ENCODE measurements at places on chromosomes 5 and 9. TPM values are rescaled to one million over a fixed set of nuclear protein-coding genes. Genes with fewer than 3 reads are reported as not detected.

LCN10 gene
- 20.2 TPM for polyA plus RNA-seq

SPINK7 gene
- polyA plus RNA-seq, result 0.23 TPM

OR1Q1 gene
- polyA plus RNA-seq, result not detected

GHR gene
- 20.0 TPM for polyA plus RNA-seq

ADGRD2 gene
- polyA plus RNA-seq, result 0.08 TPM

MYOZ3 gene
- 13.7 TPM for polyA plus RNA-seq

MEIKIN gene
- not detected for polyA plus RNA-seq

SHC3 gene
- 0.61 TPM for polyA plus RNA-seq

SH3RF2 gene
- 9.3 TPM for polyA plus RNA-seq

ACSL6 gene
- polyA plus RNA-seq, result 0.78 TPM

ZNF608 gene
- 18.9 TPM for polyA plus RNA-seq

EGFLAM gene
- polyA plus RNA-seq, result 46.6 TPM

SV2C gene
- 0.08 TPM for polyA plus RNA-seq

CENPK gene
- 12.6 TPM for polyA plus RNA-seq

GPR151 gene
- polyA plus RNA-seq, result not detected

NR2F1-AS1 gene
- polyA plus RNA-seq, result 4.8 TPM

SH3TC2 gene
- 1.3 TPM for polyA plus RNA-seq

DAPK1 gene
- polyA plus RNA-seq, result 20.6 TPM

GABRP gene
- polyA plus RNA-seq, result 0.90 TPM

LTC4S gene
- 2.0 TPM for polyA plus RNA-seq

NSUN2 gene
- 37.9 TPM for polyA plus RNA-seq

PLPP6 gene
- polyA plus RNA-seq, result 3.2 TPM

SCGB3A1 gene
- polyA plus RNA-seq, result 1.4 TPM

PCDHB10 gene
- polyA plus RNA-seq, result 3.6 TPM

NEUROG1 gene
- polyA plus RNA-seq, result not detected

MLANA gene
- polyA plus RNA-seq, result 0.80 TPM

ZFP2 gene
- 2.8 TPM for polyA plus RNA-seq

PRR16 gene
- polyA plus RNA-seq, result 19.3 TPM

PCBD2 gene
- 10.2 TPM for polyA plus RNA-seq

ZNF483 gene
- polyA plus RNA-seq, result 1.6 TPM

SLC46A2 gene
- polyA plus RNA-seq, result 0.10 TPM

FREM1 gene
- 19.4 TPM for polyA plus RNA-seq

ARSK gene
- 7.1 TPM for polyA plus RNA-seq

FBP2 gene
- polyA plus RNA-seq, result 91.5 TPM

HAVCR1 gene
- polyA plus RNA-seq, result not detected

RACK1 gene
- 3,643 TPM for polyA plus RNA-seq

RGS7BP gene
- 8.9 TPM for polyA plus RNA-seq

EDIL3 gene
- polyA plus RNA-seq, result 11.6 TPM

ARHGAP26 gene
- 11.9 TPM for polyA plus RNA-seq

IL3 gene
- polyA plus RNA-seq, result not detected
